Peyer's patch (tissue), 4 donors: ENCODE measurements at places on chromosomes 6 and 20.

DNA sequence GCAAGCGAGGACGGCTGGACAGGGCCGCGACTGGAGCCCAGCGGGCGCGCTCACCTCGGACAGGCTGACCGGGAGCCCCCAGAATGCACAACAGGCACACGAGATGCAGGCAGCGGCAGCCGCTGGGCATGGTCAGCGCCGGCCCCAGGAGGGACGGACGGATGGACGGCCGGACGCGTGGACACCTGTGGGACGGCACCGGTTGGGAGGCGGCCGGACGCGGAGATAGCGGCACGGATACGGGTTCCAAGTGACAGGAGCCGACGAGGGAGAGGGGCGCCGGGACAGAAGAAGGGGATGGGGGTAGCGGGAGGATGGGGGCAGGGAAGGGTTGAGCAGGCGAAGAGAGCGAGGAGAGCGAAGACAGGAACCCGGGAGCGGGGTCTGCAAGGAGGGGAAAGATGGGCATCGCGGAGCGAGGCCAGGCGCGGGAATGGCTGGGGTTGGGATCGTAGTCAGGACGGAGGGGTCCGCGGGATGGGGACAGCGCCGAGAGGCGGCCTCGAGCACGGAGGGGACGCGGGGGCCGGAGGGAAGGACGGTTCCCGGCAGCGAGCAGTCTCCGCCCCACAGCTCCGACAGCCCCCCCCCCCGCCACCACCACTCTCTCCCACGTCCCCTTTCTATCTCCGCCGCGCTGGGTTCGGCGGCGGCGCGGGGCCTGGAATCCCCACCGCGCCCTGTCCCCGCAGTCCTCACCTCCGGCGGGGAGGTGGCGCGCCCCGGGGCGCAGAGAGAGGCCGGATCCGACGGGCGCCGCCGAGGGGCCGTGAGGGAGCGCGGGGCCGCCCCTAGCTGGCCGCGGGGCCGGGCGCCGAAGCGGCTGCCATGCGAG is 435 bp downstream of the DLK2 start:
- peak; percentile 92 for DNase-seq

DNA sequence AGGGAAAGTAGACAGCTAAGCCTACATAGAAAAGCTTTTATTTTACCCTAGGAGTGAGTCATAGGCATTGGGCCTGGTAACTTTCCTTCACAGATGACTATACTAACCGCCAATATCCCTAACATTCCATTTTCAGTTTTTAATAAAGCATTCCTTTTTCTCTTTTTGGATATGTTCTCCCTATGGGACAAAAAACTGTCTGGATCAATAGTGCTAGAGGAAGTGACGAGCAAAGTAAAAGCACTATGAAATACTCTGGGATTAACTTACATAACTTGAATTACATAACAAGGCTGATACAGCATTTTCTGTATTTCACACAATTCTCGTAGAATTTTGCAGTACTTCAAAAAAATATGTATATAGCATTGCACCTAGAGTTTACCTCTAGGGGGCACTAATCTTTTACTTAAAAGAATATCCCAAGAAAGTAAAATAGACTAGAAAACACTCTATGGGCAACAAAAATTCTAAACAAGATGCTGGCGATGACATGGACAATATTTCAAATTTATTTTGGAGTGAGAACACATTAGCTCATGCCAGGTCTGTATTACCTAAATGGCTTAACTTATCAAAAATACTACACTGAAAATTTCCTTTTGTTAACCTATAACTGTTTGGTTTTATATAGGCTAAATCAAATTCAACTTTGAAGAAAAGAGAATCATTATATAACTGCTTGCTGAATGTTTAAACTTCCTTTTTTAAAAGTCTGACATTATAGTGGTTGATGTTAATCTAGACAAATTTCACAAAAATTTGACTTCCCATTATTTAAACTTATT is 66.3 kb upstream of the DST start:
- DNase-seq: no peak

- DNase-seq: peak; percentile 80
Observed at GRCh38 chr6:26550250-26550993, 12.3 kb downstream of the HMGN4 start.

GRCh38 chr6:138844192-138844591 is 48.3 kb downstream of the ECT2L start:
- DNase-seq: no peak

DNA sequence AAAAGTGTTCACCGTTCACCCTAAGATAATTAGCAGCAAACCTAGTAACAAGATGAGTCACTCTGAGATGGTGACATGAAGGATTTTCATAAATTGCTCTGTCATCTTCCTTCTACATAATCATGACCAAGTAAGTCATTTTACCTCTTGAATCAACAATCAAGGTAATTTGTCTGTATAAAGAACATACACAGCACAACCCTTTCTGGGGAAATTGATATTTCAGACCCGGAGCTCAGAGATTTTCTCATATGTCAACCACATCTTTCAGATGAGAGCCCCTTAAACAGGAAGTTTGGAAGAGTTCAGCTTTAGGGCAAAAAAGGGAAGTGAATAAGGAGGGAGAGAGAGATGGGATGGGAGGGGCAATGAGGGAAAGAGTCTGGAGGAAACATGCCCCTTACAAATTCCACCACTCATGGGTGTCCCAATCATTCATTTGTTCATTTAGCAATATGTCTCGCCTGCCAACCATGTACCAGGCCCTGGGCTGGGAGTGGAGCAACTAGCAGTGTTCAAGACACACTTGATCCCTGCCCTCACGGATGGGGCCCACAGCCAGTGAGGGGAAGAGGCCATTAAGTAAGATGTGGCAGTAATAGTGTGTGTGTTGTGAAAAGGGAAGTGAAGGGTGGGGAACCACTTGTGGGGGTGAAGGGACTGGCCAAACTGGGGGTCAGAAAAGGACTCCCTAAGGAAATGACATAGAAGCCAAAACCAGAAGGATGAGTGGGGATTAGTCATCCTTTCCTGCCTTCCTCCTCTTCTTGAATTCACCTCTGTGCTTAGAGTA is 190.9 kb downstream of the MAFB start:
- DNase-seq: no peak

DNA sequence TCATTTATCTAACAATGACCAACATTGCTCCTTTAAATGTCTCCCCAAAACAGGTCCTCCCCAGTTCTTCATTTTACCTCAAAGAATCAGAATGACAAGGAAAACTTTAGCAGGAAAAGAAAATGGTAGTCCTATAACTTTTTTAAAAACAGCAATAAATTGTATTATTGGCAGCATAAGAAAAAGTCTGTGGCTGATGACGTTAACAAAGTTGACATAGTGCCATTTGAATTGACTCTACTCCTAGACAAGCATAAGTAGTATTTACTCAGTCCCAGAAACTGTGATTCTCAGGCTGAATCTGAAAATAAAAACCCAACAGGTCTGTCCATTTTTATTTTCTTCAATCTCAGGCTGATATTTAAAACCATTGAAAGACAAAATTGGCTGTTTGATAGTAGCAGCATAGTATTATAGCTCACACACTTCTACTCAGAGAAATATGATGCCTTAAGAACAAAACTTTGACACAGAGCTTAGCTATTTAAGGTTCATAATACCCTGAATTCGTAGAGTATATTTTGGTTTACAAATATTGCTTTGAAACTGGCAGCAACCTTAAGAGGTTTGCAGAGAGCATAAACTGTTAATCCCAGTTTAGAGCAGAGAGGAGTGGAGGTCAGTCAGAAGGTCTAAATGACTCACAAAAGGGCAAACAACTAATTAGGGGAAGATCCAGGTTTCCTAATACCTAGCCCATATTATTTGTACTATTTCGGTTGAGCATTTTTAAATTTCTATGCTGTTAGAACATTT is 35.0 kb upstream of the TENT5A start:
- no peak for DNase-seq

DNA sequence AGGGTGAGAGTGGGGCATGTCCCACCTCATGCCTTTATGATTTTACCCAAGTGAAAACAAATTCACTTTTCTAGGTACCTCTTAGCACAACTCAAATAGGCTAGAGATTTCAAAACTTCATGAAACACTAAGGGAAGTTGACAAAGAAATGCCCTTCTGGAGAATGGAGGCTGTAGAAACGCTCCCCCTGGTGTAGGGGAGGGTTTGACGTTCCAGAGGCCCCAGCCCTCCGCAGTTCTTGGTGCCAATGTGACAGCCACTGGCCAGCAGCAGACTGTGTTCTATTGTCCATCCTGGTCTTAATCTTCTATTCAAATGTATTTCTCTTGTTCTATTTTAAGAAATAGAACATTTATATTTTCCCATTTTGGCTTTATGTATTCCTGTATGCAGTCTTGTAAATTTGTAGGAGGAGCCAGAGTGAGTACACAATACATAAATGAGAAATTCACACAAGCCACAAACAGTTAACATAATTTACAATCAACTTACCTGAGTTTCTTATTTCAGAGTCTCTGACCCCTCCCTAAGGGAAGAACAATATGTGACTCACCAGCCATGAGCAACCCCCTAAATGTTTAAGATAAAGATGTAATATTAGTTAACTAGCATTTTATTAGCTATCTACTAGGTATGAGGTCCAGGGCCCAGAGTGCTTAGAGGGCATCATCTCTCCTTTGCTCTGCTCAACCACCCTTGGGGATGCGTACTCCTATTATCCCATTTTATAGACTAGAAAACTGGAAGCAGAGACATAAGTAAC is 8.8 kb upstream of the MUC21 start:
- no peak for DNase-seq

DNA sequence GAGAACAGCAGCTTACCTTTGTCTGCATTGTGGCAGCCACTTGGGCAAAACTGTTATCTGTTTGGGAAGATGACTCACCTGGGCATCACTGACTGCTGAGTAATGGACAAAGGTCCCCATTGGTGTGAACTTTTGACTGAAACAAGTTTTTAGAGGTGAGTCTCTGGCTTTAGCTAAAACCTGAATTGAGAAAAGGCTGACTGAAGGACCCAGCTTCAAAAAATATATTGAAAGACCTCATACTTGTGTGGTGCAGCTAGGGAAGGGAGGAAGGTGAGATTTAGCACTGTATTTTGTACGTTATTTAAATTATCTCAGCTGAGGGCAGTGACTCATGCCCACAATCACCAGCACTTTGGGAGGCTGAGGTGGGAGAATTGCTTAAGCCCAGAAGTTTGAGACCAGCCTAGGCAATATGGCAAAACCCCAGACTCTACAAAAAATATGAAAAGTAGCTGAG is 4.5 kb upstream of the CITED2 start:
- no peak for DNase-seq

- DNase-seq: peak; percentile 27
Observed at GRCh38 chr6:13354331-13355042, 26.1 kb upstream of the TBC1D7 start.

DNA sequence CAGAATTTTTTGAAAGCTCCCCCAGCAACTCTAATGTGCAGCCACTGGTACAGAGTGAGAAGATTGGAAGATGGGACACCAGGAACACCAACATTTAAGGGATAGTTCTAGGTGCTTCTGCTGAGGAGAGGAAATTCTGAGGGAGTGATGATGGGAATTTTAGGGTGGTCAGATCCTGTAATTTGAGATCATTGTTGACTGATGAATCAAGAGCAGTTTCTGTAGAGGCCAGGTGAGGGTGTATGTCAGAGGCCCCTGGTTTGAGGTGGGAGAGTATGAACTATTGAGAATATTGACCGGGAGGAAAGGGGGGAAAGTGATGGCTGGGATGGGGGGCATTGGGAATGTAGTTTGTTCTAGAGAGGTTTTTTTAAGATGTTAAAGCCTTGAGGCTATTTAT is 47.2 kb downstream of the PTPRA start:
- no peak for DNase-seq

- no peak for DNase-seq
Observed at GRCh38 chr6:82205930-82206392, 41.6 kb downstream of the IBTK start.

DNA sequence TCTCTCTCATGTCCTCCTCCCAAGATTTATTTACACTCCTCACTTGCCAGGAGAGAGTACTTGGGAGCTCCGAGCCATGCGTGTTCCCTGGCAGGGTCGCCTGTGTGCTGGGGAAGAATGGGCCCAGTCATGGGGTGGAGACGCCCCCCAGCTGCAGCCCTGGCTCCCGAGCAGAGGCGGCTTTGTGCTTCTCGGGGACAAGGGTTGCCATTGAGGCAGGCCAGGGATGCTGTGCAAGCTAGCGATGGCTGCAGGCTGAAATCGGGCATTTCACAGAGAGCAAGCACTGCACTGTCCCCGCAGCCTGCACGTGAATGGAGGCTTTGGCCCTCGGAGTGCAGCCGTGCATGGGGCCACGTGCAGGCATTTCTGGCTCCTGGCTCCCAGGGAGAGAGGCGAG is 23.8 kb downstream of the PHACTR3 start:
- DNase-seq: no peak

DNA sequence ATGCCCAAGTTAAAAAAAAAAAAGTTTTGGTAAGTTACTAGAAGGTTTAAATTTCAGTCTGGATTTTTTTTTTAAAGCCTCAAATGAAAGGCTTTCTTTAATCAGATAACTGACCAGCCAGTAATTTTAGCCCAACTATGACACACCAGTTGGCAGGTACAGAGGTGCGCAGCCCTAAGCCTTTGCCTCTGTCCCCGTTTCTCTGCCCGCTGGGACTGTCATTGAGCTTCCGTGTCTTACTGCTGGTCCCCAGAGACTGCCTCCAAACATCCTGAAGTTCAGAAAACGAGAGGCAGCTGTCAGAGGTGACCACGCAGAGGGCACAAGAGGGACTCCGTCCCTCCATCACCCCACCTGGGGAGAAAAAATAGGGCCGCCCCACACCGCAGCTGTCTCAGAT is 118.2 kb downstream of the RPS12 start:
- DNase-seq: no peak

- DNase-seq: no peak
Observed at GRCh38 chr6:131890091-131890490, 61.1 kb downstream of the CCN2 start.

- no peak for DNase-seq
Observed at GRCh38 chr20:62232770-62233645, 5.3 kb upstream of the OSBPL2 start.

DNA sequence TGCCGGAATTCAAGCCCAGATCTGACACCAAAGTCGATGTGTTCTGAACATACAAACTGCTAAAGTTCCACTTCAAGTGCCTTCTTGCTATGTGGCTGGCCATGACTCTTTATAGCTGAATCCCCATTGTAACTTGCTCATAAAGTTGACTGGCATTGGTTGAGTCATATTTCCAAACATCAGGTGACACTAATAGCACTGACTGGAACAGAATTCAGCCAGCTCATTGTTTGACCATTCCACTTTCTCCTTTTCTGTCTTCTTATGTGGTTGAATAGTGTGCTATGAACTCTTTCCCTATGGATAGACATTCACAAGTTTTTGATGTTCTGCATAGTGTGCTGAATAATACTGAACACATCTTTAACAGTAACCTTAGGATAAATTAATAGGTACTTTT is 266.2 kb upstream of the ZFP64 start:
- no peak for DNase-seq

GRCh38 chr6:151409260-151409659 is 17.9 kb upstream of the ZBTB2 start:
- DNase-seq: no peak

DNA sequence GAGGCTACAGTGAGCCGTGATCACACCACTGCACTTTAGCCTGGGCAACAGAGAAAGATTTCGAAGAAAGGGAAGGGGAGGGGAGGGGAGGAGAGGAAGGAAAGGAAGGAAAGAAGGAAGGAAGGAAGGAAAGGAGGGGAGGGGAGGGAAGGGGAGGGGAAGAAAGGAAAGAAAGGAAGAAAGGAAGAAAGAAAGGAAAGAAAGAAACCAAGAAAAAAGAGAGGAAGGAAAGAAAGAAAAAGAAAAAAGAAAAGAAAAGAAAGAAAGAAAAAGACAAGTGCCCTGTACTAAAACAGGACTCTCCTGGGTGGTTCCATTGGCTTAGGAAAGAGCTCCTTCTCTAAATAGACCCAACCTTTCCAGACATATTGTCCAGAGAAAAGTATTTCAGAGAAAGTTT is 136.6 kb downstream of the PXDC1 start:
- DNase-seq: no peak

GRCh38 chr20:45017857-45018256 is 51.5 kb downstream of the STK4 start:
- DNase-seq: no peak
